ENCODE measurements at places on chromosomes 3 and 15.

DNA sequence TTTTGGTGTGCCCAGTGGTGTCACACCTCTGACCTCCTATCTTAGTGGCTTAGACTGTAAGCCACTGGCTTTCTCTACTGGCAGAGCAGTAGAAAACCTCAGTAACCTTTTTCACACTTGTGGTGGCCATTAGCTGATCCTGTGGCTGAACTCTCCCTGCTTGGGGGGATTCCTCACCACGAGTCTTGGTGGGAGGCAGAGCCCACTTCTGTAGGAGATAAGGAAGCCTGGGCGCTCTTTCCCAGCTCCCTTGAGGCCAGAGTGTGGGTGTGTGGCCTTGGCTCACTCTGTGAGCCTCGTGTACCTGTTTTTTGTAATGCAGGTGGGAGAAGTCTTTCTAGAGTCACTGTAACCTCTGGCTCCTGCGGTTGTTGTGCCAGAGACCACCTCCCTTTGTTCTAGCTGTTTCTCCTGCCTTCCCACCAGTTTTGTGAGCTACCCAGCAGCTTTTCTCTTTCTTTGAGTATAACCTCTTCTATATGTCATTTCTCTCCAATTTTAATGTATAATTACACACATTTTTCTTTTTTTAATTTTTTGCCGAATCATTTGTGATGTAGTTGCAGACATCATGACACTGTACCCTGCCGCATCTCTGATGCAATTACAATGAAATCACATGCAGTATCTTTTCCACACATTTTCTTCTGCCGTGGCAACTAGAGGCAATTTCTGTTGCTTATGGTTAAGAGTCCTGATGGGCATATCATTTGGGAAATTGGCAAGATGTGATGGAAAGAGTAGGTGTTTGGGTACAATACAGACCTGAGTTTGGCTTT lies 13.8 kb downstream of the XCR1 start:
- no peak for DNase-seq

DNA sequence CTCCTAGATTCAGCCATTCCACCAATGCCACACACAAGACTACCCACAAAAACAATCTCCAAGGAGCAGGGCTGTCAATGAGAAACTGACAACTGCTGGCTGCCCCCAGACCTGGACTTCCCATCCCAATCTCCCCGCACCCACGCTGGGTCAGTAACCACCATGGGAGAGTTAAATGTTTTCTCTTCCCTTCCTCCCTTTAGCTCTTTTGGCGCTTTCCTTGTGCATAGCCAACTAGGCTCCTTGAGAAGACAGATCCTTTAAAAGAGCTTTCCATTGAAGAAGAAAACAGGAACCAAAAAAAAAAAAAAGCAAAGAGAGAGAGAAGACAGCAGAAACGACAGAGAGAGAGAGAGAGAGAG lies 8.3 kb downstream of the BCL6 start:
- DNase-seq: no peak

- DNase-seq: no peak
Observed at GRCh38 chr3:196431181-196432136, 768 bp downstream of the UBXN7 start.

GRCh38 chr3:184678317-184679055 lies 33.4 kb downstream of the MAGEF1 start:
- DNase-seq: no peak

DNA sequence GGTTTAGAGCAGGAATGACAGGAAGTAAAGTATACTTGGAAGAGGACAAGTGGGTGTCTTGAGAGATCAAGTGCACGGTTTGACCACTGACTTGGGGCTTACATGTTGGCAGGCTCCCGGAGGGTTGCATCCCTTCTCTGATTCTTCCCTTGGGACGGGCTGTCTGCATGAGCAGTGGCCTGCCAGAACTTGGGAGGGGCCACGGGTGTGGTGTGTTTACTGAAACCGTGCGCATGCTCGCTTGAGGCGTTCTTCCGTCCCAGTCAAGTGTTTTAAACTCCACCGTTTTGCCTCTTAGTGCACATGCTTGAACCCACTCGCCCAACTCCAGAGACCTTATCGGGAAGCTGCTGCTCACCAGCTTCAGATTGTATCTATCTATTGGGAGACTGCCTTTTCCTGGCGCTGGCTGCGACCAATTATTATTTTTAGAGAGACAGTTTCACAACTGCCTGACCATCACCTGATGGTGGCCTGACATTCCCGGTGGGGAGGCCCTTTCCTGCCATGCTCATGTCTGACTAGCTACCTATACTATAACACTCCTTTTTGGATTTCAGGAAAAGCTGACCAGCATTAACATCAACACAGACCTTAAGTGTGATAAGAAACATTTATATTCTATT lies 14.9 kb upstream of the C3orf22 start:
- DNase-seq: no peak

GRCh38 chr15:70910958-70911357 lies 18.3 kb downstream of the LRRC49 start:
- DNase-seq: no peak

DNA sequence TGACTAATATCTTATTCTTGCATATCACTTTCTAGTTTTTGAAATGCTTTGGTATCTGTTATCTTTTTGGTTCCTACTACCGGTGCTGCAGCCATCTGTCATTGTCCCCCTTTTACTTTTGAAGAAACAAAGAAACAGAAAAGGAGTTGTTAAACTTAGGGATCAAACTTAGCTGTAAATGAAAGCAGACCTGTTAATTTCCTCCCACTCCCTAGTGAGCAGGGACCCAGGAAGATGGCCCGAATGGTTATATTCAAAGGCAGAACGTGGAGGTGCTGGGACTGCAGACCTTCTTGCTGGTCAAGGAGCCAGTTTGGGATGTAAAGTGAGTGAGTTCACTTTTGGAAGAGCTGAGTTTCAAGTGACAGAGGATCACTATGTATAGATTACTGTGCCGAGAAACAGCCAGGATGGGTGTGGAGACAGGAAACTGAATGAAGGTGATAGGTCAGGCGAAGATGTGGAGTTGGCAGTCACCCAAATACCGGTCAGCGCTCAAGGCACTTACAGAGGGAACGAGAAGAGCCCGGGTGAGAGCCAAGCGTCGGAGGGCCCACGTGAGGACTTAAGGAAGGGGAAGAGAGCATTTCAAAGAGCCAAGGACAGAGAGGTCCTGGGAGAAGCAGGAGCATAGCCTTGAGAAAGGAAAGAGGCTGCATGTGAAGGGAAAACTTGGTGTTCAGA lies 20.1 kb downstream of the KBTBD8 start:
- no peak for DNase-seq

DNA sequence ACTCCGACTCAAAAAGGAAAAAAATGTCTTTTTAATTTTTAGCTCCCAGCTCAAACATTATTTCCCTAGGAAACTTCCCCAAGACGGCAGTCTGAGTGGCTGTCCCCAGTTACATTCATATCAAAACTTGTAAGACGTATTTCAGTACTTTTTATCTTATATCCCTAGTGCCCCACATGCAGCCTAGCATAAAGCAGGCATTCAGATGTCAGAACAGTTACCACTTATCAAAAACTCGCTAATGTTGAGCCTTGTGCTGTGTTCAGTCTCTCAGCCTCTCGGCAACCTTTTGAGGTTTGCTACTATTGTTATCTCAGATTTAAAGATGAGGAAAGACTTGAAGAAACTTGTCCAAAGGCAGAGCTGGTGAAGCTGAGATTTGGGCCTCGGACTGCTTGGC lies 6.6 kb upstream of the SELENOS start:
- no peak for DNase-seq

DNA sequence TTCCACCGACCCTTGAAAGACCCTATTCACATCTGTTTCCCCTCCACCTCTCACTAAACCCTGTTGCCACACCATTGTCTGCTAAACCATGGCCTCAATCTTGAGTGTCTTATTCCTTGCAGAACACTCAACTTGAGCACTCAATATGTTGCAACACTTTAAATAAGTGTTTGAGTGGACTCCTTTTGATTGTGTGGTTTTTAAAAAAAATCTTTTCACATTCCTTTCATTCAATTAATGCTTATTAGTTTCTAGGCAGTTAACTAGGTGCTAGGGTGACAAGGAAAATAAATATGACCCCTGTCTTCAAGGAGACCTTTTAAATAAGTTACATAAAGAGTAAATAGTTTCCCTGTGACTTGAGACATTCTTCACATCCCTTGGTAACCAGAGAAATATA lies 13.3 kb upstream of the HHLA2 start:
- DNase-seq: no peak

DNA sequence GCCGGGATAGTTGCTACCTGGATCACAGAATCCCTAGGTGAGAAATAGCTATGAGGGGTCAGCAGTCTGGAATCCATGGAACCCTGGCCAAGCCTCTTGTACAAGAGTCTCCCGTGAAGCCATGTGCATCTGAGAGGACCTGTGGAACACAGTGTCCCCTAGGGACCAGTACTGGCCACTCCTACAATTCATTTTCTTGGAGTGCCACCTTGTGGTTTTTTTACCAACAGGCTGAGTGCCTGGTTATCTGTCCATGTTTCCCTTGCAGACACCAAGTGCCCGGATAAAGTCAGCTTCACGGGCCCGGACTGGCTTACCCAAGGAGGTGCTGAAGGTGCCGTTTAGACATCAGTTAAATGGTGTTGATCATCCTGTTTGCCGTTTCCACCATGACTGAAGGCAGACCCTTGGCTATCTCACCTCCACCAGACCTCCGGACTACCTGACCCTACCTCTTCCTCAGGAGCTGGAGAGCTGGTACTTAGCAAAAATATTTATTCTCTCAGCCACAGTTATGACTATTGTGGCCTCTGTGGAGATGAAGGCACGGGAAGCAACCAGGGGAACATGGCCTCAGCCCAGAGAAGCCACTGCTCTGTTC lies 93.9 kb downstream of the RBPMS2 start:
- DNase-seq: no peak

DNA sequence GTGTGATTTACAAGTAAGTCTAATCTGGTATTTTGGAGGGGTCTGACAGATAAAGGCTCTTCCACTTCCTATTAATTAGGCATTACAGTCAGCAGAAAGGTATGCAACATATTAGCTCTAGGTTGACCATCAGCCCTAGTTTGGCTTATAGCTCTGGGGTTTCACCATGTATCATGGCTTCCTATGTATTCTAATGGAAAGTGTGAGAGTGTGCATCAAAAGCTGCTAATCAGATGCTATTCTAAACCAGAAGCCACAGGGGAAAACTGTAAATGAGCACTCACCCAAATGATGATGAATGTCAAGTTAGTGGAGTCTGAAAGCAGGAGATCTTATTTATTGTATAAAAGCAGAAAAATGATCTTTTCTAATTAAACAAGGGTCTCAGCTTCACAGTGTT lies 149.2 kb upstream of the MITF start:
- no peak for DNase-seq

- DNase-seq: no peak
Observed at GRCh38 chr15:54810496-54810895, 386.2 kb downstream of the RSL24D1 start.

GRCh38 chr15:42736178-42736792 lies 643 bp downstream of the CDAN1 start:
- no peak for DNase-seq

- no peak for DNase-seq
Observed at GRCh38 chr3:11764931-11765363, 81.7 kb downstream of the TAMM41 start.

GRCh38 chr15:100565591-100565990 lies 36.4 kb downstream of the LINS1 start:
- no peak for DNase-seq

- DNase-seq: peak; percentile 60
Observed at GRCh38 chr15:38652998-38653397, 88.4 kb upstream of the RASGRP1 start.

- DNase-seq: no peak
Observed at GRCh38 chr3:16998236-16998923, 113.6 kb downstream of the PLCL2 start.

- no peak for DNase-seq
Observed at GRCh38 chr15:65659502-65660052, 37.8 kb downstream of the SLC24A1 start.

- DNase-seq: no peak
Observed at GRCh38 chr3:125220727-125221429, 8.3 kb upstream of the SLC12A8 start.

DNA sequence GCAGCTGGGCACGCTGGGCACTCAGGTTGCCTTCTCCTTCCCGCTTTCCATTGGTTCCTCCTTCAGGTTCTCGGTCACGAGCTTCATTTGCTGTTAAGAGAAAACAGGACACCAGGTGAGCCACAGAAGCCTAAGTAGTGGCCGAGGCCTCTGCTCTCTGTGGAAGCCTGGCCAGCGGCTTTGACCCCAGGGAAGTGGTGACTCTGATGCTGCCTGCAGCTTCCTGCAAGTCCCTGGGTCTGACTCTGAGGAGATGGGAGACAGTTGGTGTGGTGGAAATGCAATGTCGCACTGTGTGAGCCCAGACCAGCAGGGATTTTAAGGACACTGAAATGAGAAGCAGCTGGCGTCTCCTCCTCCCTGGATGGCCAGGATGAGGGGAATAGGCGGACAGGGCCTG lies 80.5 kb downstream of the SNRK start:
- DNase-seq: peak; percentile 19

DNA sequence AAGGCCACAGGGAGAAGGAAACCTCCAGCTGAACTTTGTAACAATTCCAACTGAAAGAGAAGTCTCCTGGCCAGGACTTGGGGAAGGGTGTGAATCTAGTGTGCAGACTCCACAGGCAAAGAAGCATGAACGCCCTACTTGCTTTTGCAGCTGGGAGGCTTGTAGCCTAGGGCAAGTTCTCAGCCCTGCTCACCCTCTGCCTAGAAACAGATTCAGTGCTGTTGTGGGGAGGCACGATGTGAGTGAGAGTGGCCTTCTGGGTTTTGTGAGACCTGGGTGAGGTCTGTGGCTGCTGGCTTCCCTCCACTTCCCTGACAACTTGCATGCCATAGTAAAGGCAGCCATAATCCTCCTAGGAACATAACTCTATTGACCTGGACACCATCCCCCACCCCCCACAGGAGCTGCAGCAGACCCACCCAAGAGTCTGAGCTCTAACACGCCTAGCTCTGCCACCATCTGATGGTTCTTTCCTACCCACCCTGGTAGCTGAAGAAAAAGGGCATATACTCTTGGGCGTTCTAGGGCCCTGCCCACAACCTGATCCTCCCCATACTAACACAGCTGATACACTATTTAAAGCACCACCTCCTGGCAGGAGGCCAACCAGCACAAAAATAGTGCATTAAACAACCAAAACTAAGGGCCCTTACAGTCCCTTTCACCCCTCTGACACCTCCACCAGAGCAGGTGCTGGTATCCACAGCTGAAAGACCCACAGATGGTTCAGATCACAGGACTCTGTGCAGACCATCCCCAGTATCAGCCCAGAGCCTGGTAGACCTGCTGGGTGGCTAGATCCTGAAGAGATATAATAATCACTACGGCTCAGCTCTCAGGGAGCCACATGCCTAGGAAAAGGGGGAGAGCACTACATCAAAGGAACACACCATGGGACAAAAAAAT lies 426.5 kb downstream of the IGSF11 start:
- DNase-seq: no peak

GRCh38 chr3:8485141-8485870 lies 16.3 kb upstream of the LMCD1 start:
- DNase-seq: no peak

DNA sequence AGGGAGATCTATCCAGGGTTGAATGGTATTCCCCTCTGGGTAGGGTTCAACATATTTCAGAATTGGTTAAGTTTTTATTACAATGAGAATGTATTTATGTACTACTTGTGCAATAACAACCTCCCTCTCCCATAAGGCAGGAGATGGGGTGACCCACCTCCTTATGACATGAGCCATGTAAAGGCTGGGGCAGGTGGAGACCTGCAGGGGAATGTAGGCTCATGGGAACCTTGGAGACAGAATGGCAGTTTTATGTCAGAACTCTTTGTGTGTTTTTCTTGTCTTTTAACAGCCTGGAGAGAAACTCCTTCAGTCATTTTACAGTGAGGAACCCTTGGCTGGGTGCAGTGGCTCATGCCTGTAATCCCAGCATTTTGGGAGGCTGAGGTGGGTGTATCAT lies 24.6 kb upstream of the INSYN1 start:
- no peak for DNase-seq

- no peak for DNase-seq
Observed at GRCh38 chr3:177229791-177230190, 32.5 kb upstream of the TBL1XR1 start.

Measured in activated T-cell treated with anti-CD3 and anti-CD28 coated beads, Interleukin-2, amount 50 U/mL, for 24 hours (primary cell).